ENCODE measurements at places on chromosomes 1 and 21.
A peak's percentile ranks its signal among the peaks of the same experiment; 100 is the strongest.

GRCh38 chr1:104406728-104407127 lies 657.0 kb downstream of the AMY1C start:
- no peak for DNase-seq

DNA sequence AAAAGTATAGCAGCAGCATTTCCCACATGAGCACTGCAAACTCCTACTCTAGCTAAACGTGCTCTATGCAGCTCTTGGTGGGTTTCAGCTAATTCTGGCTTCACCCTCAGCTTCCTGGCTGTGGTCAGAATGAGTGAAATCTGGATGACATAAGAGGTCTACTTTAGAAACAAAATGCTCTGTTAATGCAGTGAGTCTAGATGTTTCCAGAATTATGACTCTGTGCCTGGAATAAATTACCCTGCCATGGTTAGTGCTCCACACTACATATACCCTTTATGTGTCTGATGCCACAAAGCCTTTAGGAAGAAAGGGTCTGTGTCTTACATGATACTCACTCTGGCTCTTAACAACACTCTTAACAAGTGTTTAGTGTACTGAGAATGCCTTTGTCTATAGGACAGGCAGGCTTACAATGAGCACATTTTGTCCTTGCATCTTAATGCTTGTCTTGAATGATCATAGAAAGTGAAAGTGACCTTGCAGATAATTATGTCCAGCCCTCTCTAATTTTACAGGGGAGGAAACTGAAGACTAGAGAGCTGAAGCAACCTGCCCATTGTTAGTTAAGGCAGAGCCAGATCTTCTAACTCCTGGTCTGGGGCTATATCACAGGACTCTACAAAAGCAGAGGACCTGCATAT lies 9.2 kb downstream of the S100A10 start:
- peak; percentile 39 for DNase-seq

GRCh38 chr1:187956975-187957374 lies 1128.2 kb downstream of the PLA2G4A start:
- DNase-seq = peak; percentile 35

GRCh38 chr1:188170411-188170810 lies 1341.7 kb downstream of the PLA2G4A start:
- DNase-seq = no peak

DNA sequence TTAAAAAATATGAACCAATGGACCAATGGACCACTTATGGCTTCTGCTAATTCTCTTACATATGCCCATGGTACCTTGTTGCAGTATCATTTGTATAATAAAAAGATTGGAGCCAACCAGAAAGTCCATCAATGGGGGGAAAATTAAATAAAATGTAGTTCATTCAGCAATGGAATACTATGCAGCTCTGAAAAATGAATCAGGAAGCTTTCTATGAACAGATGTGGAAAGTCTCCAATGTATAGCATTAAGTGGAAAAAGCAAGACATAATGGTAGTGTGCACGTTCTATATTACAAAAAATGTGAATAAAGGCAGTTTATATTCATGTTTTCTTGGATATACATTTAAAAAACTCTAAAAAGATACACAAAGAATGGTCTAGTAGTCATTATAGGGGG lies 101.3 kb downstream of the KCNJ15 start:
- DNase-seq = no peak

- no peak for DNase-seq
Observed at GRCh38 chr1:11960715-11961114, 19.5 kb upstream of the MFN2 start.

GRCh38 chr1:170674239-170674638 lies 10.3 kb downstream of the PRRX1 start:
- DNase-seq = peak; percentile 58

- DNase-seq = peak; percentile 49
Observed at GRCh38 chr1:155173478-155174323, at the start of gene TRIM46. TSS of gene TRIM46 (plus strand) at chr1:155173849. CDS start at chr1:155173967, 118 bp downstream.

DNA sequence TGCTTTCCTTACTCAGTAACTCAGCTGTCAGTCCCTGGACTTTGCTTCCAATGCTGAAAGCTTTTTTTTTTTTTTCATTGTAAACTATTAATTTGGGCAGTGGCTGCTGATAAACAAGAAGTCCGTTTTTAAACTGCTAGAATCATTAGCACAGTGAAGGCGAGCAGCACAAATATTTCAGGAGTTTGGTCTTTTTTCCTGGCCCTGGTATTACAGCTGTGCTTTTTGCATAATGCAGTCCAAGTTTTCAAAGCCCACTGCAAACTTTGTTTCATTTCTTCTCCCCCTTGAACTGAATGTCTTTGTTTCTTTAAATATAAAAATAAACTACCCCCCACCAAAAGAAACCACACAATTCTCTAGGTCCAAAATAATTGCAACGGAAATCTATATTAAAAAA lies 6.6 kb downstream of the GLIS1 start:
- DNase-seq = peak; percentile 41

DNA sequence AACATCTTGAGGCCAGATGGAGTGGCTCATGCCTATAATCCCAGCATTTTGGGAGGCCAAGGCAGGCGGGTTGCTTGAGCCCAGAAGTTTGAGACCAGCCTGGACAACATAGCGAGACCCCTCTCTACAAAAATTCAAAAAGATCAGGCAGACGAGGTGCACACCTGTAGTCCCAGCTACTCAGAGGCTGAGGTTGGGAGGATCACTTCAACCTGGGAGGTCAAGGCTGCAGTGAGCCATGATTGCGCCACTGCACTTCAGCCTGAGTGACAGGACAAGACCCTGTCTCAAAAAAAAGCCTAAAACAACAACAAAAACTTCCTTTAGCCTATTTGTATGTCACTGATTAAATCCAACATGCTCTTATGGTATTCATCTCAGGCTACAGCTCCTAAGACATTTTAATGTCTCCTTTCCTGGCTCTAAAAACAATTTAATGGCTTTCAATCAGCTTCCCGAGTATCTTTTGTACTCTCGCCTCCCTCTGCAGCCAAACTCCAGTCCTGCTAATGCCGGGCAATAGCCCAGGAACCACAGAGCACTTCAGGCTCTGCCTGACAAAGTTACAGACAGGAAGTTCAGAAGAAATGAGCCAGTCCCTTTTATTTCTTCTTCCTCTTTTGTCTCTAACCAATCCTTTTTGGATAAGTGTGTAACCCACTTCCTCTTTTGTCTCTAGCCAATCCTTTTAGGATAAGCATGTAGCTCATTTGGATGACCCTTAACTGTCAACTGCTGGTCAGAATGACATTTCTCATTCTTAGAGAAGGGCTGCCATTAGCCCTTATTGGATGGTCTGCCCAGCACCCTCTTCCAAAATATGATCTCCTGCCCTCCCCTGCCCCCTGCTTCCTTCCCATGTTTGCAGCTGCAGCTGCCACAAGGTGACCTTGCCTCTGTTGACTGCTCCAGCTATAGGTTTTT lies 6.6 kb upstream of the DOP1B start:
- peak; percentile 60 for DNase-seq

DNA sequence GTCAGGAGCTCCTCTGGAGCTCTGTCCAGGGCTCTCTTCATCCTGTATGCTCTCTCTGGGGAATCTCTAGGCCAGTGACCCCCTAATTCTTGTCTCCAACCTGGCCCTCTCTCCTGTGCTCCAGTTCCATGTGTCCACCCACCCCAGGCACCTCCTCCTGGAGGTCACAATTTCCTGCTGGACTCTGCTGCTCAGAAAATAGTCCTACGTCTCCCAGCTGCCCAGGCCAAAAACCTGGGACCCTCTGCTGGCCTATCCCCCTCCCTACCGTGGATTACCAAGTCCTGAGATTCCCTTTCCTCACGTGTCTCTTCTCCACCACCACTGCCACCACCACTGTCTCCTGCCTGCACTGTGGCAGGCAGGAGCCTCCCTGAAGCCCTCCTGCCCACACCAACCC lies 11.7 kb downstream of the NES start:
- no peak for DNase-seq

- no peak for DNase-seq
Observed at GRCh38 chr1:80258659-80259058, 1252.1 kb upstream of the ADGRL4 start.

DNA sequence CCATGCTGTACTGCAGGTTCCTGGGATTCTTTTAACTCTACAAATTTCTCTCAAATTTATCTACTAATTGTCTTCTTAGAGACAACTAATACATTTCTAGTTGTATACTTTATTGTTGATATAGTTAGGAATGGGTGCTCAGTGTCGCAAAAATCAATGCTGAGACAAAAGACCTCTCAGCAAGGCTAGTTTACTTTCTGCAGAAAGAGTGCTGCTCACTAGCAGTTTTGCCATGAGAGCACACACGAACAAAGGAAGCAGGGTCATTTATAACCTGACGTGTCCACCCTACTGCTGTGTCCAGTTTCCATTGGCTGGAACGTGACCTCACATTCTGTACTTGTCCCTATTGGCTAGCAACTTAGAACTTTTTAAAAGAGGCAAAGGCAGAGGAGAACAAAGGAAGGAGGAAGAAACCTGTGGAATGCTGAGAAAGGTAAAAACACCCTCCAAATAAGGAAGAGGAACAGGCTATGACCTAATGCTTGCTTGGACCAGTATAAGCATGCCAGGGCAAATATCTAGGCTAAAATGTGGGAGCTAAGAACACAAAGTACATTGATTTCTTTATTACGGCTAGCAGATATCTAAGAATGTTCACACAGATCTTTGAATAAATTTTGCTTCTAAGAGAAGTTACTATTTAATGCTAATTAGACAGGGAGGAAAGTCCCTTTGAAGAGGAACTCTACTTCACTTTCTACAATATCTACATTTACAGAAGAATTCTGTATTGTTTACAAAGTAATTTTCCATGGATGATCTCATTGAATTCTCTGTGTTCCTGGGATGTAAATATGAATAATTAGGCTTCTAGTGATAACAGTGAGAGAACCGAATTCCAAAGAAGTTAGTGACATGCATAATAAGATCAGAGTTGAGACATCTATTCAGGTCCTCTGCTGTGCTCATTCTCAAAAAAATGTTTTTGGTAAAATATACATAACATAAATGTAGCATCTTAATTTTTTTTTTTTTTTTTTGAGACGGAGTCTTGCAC lies 86.0 kb upstream of the MAP10 start:
- no peak for DNase-seq

- DNase-seq = peak; percentile 91
Observed at GRCh38 chr1:98903261-98903660, 101.4 kb downstream of the PLPPR5 start.

- DNase-seq = no peak
Observed at GRCh38 chr21:38741950-38742256, 63.8 kb upstream of the ETS2 start.

GRCh38 chr1:37705399-37705798 lies 13.1 kb downstream of the CDCA8 start:
- no peak for DNase-seq

DNA sequence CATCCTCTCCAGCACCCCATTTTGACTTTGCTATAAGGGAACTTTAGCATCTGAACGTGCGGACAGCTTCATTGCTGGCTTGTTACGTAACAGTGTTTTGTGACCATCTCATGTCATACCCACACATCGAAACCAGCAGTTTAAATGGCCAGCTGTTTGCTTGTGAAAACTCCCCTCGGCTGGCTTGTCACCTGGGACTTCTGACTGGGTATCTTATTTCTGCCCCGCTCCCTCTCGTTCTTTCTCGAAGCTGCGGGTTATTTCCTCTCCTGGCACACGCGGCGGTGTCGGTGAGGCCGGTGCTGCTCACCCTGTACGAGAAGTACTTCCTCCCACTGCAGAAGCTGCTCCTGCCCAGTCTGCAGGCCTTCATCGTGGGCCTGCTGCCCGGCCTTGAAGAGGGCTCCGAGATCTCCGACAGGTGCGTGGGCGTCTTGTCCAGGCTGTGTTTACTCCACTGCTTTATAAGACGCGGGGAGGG lies 43.5 kb downstream of the DOP1B start:
- no peak for DNase-seq
